ENCODE measurements at places on chromosomes 3 and 15.
A peak's percentile ranks its signal among the peaks of the same experiment; 100 is the strongest.

GRCh38 chr3:95705786-95706418 is 1108.5 kb upstream of the EPHA6 start:
- DNase-seq: no peak

GRCh38 chr3:114178770-114179368 is at the start of gene DRD3:
Gene DRD3, minus strand, starts transcription at chr3:114179052. Its CDS starts 7,060 bp downstream, at chr3:114171992.
- DNase-seq: peak; percentile 59

DNA sequence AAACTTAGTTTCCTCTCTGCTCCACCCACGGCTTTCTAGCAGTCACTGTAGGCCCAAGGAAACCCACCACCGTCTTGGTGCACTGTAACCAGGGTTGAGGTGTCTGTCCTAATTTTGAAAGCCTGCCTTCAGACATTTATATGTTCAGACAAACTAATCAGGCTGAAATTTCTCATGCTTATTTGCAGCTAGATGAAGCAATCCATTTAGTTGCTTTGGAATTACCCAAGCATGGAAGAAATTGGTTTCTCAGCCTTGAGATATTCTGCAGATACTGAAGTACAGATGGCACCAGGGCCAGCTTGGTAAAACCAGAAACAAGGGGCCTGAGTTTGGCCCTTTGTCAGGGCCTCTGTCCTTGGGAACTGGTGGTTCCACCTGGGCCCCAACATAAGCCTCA is 105.4 kb downstream of the CACNA1D start:
- no peak for DNase-seq

DNA sequence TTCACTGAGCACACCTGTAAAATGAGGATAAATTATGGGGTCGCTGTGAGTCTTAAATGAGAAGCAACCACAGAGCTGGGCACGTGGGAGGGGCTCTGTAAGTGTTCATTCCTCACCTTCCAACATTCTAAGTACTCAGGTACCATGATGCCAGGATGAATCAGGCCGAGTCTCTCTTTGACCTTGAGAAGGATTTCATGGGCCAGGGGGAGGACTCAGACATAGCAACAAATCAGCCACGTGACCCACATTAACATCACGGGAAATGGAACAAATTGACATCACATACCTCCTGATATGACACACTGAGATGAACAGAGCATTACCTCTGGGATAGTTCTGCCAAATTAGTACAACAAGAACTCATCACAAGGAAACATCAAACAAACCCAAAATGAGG is 35.2 kb upstream of the USP3 start:
- DNase-seq: no peak

DNA sequence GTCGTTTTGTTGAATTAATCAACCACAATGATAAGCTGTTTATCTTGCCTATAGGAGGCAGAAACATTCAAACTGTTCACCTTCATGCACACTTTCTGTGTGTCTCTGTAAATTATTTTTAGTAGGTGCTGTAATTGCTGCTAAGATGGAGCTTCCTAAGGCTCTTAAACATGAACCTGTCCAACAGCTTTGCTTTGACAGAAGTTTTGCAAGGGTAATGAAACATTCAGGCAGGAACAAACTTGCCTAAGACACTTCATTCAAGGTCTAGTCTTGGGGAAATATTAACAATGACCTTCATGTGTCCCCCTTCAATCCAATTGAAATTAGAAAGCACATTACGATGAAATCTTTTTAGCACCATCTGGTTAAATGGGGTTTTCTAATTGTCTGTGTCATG is 156.1 kb downstream of the DIPK2A start:
- no peak for DNase-seq

DNA sequence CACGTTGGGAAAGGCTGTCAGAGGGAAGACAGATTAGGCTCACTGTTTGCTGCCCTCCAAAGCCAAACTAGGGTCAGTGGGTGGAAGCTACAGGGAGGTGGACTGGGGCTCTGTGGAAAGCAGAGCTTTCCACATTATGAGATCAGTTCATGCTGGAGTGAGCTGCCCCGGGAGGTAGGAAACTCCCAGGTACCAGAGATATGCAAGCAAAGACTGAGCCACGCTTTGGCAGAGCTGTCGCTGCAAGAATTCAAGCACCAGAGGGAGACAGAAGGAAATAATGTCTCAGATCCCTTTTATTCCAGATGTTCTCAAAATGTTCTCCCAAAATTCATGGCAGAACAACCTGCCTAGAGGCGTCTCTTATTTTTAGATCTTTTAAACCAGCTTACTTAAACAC is 286.6 kb downstream of the WDR72 start:
- no peak for DNase-seq

GRCh38 chr3:45979378-45979777 is 16.2 kb downstream of the FYCO1 start:
- no peak for DNase-seq

DNA sequence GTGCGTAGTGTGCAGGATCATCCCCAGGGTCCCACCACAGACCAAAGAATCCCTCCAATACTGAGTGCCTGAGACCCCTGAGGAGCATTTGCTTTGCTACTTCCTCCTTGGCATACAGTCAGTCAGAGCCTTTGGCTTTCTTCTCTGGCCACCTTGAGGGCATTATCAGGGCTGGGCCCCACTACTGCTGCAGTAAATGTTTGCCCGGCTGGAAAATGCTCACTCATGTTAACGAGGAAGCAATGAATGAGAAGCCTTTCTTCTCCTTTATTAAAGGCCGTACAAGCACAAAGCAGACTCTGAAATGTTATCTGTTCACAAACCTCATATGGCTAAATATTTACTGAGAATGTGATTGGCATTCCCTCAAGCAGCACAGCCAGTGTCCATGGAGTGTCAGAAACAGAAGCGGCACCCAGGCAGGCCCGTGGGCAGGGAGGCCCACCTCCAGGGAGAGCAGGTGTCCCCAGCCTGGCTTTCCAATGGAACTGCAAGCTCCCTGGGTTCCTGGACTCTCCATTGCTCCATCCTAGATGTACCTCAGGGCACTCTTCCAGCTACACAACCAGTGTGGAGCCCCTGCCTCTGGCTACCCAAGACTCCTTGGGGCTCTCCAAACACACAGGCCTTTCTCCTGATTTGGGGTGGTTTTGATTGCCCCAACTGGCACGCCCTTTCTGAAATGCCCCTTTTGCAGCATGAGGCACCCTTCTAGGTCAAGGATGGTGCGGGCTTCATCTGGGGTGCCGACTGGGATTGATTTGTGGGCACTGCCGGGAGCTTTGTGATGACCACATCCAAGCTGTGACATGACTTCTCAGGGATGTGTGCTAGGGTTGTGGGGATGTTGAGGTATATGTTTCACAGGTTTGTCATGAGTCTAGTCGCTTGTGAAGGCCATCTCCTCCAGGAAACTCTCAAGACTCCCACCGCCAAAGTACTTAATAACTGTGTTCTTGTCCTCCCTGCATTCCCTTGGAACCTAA is 195.6 kb downstream of the FAM43A start:
- DNase-seq: peak; percentile 25

DNA sequence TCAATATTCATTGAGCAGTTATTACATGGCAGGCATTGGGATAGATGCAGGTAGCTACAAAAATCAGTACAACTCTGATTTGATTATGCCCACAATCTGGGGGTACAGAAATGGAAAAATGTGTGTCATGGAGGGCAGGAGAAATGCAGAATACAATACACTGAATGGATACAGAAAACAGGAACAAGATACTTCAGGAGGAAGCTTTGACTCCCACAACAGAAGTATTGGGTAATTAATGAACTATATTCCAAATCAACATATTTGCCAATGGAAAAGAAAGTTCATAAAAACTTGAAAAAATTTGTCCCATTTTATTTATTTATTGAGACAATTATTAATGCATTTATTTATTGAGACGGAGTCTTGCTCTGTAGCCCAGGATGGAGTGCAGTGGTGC is 207.0 kb downstream of the SUCLG2 start:
- DNase-seq: no peak
